NCI-H1105 (cell line): ENCODE measurements at places on chromosomes 13 and 19.

DNA sequence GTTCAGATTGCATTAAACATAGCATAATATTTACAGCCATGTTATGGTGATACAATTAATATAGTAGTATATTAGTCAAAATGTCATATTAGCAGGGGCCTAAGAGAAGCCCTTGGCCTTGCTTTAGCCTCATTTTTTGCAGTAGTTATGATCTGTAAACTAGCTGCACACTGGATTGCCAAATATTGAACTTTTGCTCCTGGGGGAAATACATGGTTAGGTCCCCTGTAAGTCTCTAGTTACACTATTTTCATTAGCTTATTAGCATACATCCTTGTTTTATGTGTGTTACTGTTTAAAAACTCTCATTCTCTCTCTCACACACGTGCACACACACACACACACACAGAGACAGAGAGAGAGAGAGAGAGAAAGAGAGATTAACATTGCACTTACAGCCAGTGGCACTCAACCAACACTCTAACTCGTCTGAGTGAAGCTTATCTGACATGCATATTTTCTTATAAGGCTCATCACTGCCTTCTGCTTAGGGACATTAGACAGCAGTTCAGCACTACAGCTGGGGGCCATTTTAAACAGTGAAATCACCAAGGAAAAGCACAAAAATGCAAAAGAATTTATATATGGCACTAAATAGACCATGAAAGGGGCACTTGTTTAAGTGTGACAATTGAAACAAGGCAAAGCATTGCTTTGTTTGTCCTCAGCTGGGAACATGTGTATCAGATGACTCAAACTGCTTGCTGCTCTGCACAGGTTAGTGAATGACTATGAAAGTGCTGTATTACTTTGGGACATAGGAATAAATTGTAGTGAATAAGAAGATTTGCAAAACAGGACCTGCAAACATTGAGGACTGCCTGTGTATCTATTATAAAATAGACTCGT, 278.7 kb downstream of the GPC6 start:
- no peak for DNase-seq

- no peak for DNase-seq
Observed at GRCh38 chr13:111251646-111252445, 68.6 kb upstream of the TEX29 start.

GRCh38 chr13:40094056-40094455, 438.6 kb downstream of the COG6 start:
- no peak for DNase-seq

DNA sequence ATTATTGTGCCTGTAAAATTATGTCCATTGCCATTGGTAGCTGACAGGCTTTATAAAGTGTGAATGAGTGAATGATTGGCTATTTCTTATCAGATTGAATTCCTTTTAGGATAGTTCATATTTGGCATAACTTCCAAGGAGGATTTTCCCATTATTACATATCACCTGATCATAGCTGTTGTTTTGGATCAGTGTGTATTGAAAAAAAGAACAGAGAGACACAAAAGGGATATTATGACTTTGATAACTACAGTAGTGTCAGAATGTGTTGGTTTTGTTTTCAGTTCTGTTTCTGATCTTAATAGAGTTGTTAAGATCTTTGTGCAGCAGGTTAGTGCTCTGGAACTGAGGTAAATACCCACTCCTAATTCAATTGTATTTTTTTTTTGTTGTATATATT, 103.8 kb downstream of the LRCH1 start:
- DNase-seq: no peak

- DNase-seq: no peak
Observed at GRCh38 chr19:934865-935479, 9.1 kb downstream of the ARID3A start.

DNA sequence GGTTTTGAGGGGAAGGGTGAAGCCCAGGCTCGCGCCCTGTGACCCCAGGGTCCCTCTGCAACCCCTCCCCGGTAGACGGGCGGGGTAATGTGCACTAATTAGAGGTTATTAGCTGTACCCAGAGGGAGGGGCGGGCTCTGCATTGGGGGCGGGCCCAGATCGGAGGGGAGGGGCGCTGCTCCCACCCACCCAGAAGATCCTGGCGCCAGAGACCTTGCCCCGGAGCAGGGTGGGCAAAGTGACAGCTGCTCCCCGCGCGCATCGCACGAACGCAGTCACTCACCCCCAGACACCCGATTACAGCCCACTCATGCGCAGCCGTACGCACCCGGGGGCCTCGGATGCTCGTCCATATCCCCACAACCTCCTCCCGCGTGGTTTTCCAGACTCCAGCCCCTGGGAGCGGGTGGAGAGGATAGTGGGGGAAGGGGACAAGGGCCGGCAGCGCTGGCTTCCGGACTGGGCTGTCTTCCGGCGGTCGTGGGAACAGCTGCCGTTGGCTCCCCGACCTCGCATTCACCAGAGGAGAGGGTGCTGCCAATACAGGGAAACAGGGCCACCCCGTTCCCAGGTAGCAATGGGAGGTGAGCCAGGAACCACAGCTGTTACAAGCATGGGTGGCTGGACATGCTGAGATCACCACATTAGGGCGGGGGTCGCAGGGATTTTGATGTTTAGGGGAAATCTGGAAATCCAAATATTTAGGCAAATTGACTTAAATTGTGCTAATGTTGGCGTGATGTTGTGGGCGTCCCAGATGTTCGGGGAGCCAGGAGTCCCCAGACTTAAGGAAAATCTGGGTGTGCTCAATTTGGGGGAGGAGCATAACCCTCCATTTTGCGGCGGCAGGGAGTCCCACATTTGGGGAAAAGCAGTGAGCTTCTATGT, 2.9 kb upstream of the HOOK2 start:
- DNase-seq: peak; percentile 85

GRCh38 chr19:40261631-40262030, 23.5 kb downstream of the AKT2 start:
- no peak for DNase-seq

DNA sequence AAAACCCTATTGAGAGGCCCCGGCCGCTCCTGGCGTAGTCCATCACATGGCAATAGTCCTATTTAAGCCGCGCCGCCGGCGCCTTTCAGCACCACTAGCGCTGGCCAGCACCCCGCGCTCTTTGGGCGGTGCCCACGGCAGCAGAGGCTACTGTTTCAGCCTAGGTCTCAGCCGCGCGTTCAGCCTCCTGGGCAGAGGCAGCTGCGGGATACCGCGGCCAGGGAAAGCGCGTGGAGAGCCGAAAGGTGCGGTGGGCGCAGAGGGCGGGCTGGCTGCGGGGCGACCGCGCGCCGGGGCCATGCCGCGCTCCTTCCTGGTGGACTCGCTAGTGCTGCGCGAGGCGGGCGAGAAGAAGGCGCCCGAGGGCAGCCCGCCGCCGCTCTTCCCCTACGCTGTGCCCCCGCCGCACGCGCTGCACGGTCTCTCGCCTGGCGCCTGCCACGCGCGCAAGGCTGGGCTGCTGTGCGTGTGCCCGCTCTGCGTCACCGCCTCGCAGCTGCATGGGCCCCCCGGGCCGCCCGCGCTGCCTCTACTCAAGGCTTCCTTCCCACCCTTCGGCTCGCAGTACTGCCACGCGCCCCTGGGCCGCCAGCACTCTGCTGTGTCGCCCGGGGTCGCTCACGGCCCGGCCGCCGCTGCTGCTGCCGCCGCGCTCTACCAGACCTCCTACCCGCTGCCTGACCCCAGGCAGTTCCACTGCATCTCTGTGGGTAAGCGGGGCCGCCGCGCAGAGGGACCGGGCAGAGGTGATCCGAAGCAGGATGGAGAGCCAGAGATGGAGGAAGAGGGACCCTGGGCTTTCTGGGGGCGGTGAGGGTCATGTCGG, at the start of gene GSX1:
GSX1 (plus strand) TSS at position 91 of the 826 bp plus-strand sequence; CDS start at position 299, 208 bp downstream.
- no peak for DNase-seq

DNA sequence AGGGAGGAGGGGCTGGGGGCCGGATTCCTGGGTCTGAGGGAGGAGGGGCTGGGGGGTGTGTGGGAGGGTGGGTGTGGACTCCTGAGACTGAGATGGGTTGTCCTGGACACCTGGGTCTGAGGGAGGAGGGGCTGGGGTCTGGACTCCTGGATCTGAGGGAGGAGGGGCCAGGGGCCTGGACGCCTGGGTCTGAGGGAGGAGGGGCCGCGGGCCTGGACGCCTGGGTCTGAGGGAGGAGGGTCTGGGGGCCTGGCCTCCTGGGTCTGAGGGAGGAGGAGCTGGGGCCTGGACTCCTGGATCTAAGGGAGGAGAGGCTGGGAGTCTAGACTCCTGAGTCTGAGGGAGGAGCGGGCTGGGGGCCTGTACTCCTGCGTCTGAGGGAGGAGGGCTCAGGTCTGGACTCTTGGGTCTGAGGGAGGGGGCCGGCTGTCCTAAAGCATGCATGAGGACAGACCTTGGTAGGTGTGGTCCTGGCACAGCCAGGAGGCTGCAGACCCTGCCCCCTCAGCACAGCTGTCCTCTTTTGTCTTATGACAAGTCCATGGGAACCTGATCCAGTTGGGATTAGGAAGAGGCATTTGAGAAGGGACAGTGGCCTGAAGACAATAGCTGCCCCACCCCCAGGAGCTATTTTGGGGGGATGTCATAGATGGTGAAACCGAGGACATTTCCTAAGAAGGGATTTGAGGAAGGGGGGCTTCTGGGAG, 1.3 kb downstream of the TNNT1 start:
- no peak for DNase-seq

GRCh38 chr13:83377491-83377890, 504.8 kb downstream of the SLITRK1 start:
- no peak for DNase-seq

DNA sequence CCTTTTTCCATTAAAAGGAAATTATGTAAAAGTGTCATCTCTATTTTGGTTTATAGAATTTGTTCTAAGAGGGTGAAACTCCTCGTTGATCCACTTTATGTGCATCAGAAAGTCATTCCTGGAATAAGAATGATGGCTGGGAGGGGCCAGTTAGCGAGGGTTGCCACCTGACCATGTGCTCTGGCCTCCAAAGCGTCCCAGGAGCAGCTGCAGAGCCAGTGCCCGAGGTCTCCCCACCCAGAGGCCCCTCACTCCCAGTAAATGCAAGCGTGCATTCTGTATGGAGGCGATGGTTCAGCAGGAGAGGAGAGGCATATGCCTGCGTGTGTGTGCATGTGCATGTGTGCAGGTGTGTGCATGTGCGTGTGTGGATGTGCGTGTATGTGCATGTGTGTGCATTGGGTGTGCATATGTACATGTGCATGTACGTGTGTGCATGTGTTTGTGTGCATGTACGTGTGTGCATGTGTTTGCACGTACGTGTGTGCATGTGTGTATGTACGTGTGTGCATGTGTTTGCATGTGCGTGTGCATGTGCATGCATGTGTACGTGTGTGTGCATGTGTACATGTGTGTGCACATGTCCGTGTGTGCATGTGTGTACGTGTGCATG, 345.8 kb downstream of the TEX29 start:
- DNase-seq: no peak

- no peak for DNase-seq
Observed at GRCh38 chr13:111158136-111158805, 43.2 kb downstream of the ARHGEF7 start.

DNA sequence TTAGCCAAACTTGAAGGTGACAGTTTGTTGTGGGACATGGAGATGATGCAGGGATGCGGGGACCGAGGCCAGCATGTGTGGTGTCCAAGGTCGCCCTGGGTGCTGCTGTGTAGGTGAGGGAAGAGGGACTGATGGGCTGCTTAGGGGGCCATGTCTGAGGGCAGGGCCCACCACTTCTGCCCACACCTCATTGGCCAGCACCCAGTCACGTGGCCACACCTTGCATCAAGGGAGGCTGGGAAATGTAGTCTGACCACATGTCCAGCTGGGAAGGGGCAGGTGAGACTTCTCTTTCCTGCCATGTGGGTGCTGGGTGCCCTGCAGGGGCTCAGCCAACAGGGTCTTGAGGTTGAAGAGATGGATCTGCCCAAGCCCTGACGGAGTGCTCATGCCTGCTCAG, 88.9 kb downstream of the KDM4B start:
- DNase-seq: no peak

DNA sequence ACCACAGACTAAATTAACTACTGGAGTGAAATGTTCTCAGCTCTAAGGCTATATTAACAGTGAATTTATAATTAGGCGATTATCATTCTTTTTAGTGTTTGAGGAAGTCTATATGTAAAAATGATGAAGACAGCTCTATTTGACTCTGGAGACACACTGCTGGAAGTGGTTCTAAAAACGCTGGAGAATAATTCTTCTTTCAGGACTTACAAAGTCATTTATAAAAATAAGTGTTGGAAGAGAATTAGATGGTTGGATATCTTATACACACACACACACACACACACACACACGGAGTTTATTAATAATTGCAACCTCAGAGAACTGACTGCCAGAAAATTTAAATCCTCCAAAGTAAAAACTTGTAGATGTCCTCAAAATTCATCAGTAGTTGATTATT, 1171.3 kb downstream of the EFNB2 start:
- DNase-seq: no peak

GRCh38 chr19:7504684-7505083, 11.2 kb upstream of the ZNF358 start:
- DNase-seq: no peak

DNA sequence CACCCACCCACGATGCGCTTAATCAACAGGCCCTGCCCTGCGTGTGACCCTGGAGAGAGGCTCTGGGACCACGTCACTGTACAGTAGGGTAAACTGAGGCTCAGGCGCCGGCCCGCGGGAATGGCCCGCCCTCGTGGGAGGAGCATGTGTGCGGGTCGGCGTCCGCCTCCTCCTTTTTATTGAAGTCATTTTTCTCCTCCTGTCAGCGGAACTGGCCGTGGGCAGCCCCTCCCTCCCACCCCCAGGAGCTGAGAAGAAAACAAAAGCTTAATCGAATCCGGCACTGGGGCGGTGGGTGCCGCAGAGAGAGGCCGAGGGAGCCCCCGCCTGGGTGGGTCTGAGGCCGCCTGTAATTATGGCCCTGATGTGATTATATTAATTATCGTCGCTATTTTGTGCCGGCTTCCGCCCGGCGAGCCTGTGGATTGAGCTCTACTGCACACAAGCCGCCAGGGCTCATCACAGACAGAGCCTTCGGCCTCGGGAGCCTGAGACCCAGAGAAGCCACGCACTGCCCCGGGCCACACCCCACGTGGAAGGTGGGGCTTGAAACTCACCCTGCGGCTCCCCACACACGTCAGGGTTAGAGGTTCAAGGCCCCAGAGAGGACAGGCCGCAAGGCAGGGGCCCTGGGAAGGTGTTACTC, 7.0 kb downstream of the C2CD4C start:
- DNase-seq: peak; percentile 30

DNA sequence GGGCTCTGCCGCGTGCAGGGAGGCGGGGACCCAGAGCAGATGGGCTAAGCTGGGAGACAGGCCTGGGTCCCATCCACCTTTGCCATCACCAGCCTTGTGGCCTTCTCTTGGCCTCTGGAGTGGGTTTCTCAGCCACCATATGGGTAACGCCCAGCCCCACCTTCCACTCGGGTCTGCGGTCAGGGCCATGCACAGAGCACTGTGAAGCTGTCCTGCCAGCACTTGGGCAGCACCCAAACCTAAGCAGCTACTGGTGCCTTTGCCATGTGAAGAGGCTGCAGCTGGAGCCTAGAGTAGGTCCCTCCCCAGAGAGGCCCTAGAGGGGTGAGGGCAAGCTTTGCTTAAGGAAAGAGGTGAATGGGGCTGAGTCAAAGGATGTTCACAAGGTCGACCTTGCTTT, 24.1 kb upstream of the NPAS1 start:
- DNase-seq: no peak

GRCh38 chr19:48629297-48629598, 7.9 kb downstream of the DBP start:
- DNase-seq: no peak
